T-helper 1 cell (primary cell): ENCODE measurements at places on chromosomes 2 and 18.

DNA sequence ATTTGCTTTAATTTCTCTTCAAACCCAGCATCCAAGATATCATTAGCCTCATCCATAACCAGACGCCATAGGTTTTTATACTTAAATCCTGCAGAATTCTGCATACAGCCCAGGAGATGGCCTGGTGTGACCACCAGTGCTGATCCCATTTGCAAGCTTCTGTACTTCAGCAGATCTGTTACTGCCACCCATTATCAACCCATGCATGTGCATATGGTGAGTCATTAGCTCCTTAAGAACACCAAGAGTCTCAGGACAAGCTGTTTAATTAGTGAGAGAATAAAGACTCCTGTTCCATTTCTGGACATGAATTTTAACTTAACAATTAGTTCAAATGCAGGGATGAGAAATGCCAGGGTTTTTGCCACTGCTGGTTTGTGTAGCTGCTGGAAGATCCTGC is 110.7 kb upstream of the TANK start:
- DNase-seq, result no peak

- DNase-seq, result no peak
Observed at GRCh38 chr18:59051470-59052165, 88.1 kb upstream of the SEC11C start.

DNA sequence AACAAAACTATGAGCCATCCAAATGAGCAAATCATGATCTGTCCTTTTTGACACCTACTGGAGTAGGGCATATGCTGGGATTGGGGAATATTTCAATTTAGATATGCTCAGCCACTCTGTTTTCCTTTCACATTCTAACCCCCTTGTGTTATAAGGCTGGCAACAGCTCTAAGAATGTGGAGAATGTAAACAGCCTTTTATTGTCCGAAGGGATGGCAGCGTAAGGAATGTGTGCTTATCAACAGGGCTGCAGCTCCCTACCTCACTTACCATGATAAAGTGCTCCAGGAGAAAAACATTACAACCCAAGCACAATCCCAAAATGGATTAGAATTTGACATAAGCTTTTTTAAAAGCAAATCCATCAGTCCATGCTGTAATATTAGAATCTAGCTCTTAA is 2.2 kb downstream of the NXPH2 start:
- no peak for DNase-seq

GRCh38 chr2:157901325-157901724 is 25.2 kb upstream of the ACVR1 start:
- no peak for DNase-seq

DNA sequence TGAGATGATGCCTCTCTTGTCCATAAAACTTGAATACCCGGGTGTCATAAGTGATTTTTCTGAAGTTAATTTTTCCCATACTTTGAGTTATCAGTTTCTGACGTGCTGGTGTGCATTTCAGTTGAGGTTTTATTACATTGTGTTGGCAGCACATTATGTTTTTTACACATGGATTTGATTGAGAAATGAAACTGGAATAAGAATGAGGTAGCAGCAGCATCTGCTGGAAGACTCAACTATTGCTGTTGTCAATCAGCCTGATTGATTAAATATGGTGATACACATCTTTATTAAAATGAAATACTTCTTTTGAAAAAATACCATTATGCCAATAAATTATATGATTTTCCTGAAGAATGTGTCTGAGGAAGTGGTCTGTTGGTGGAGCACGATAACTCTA is 60.5 kb downstream of the INSIG2 start:
- no peak for DNase-seq

DNA sequence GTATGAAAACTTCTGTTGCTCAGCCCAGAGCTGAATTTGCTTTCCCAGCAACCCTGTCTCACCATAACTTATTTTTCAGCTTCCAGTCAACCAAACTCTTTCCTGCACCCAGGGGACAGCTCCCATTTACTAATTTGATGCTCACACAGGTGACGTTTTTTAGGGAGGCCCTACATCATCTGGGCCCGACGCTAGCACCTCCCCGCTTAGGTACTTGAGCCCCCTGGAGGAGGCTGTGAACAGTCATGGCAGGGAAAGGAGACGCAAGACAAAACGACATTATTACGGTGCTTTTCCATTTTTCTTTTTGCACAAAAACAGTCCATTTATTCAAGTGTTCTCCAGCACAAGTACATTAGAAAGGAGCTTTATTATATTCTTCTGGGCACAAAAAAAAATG is 59.2 kb upstream of the POMC start:
- no peak for DNase-seq

DNA sequence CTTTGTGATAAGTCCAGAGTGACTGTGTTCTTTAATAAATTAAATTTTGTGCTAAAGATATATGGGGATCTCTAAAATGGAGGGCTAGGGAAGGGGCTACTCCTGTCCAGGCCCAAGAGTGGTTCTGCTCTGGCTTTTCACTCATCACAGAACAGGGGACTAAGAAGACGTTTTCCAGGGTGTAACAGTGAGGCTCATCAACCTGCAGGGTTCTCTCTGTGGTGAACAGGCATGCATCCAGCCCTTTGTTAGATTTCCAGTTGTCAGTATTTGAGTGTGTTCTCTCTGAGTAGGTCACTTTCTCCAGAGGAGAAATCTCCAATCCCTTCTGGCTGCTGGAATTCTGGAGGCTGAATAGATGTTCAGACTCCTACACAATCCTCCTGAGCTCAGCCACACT is 408.9 kb downstream of the PLCL1 start:
- DNase-seq, result no peak

DNA sequence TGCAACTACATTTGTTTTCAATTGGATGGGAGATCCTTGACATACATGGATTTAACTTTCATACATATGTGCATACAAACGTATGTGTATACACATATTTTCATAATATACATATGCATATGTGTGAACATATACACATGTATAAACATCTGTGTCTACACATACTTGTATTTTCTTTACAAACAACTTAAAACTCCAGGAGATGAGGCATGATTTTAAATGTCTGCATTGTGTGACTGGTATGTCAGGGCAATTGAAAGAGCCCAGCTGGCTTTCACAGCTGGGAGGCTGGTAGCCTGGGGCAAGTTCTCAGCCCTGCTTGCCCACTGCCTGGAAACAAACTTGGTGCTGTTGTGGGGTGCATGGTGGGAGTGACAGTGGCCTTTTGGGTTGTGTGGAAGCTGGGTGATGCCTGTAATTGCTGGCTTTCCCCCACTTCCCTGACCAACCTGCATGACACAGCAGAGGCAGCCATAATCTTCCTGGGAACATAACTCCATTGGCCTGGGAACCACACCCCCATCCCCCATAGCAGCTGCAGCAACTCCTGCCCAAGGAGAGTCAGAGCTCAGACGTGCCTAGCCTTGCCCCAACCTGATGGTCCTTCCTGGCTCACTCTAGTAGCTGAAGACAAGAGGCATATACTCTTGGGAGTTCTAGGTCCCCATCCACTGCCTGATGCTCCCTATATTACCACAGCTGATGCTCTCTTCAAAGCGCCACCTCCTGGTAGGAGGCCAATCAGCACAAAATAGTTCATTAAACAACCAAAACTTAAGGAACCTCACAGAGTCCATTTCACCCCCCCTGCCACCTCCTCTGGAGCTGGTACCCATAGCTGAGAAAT is 158.3 kb downstream of the CERS6 start:
- no peak for DNase-seq

DNA sequence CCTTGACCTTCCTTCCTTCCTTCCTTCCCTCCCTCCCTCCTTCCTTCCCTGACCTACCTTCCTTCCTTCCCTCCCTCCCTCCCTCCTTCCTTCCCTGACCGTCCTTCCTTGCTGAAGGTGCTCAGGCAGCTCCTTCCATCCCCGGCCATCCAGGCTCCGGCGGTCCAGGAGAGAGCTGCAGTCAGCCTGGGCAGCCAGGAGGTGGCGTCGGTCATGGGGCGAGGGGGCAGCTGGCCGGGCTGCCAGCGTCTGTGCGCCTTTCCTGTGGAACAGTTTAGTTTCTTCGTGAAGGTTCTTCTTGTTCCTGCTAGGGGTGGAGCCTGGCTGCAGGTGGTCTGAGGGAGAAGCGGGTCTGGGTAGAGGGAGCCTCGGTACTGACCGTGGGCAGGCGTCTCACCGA is 15.7 kb downstream of the GPR35 start:
- no peak for DNase-seq

GRCh38 chr2:64233376-64233922 is 89.2 kb upstream of the PELI1 start:
- no peak for DNase-seq

DNA sequence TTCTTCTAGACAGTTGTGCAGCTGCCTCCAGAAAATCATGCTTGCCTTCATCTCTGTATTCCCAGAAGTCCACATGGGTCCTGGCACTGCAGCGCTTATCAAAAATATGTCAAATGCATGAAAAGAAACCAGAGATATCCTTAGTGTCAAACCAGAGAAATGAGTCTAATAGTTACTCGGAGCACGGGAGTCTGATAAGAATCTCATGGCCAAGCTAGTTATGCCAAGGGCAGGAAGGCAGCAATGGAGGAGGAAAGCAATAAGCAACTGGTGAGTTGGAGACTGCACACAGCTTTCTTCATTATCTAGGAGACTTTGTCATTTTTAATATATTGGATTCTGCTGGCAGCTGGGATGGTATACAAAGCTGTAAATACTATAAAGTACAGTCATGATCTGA is 38.6 kb downstream of the TRIB2 start:
- no peak for DNase-seq

DNA sequence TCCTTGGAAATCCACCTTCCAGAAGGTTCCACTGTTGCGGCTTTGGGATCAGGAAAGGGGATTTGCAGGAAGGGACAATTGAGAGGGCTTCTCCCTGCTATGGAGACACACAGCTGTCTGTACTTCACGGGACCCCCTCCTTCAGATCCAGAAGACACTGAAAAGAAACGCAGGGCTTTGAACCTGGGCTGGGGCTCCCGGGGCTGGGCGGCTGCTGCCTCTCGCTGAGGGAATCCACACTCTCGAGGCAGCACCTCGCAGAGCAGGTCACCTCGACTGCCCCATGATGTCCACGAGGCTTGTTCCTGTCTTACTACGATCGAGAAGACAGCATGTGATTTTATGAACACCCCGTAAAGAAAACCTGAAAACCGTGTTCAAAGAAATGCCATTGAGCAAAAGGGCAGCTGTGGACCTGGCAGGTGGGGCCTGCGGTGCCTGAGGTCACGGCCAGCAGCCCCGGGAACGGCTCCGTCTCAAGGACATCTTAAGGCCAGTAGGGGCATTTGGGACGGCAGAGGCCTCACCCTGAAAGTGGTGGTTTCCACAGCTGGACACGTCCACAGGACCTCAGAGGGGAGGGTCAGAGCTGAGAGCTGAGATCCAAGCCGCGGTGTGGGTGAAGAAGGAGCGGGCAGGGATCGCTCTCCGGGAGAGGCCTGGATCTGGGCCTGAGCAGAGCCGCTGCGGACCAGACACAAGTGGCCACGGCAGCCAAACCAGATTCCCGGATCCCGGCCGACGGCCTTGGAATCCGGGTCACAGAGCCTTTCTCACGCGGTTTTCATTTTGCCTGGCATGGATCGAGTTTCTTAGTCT is 165.7 kb downstream of the RTP5 start:
- no peak for DNase-seq

GRCh38 chr2:26068602-26069298 is 34.9 kb downstream of the RAB10 start:
- no peak for DNase-seq

GRCh38 chr2:11203480-11203879 is 48.2 kb downstream of the SLC66A3 start:
- DNase-seq, result no peak

DNA sequence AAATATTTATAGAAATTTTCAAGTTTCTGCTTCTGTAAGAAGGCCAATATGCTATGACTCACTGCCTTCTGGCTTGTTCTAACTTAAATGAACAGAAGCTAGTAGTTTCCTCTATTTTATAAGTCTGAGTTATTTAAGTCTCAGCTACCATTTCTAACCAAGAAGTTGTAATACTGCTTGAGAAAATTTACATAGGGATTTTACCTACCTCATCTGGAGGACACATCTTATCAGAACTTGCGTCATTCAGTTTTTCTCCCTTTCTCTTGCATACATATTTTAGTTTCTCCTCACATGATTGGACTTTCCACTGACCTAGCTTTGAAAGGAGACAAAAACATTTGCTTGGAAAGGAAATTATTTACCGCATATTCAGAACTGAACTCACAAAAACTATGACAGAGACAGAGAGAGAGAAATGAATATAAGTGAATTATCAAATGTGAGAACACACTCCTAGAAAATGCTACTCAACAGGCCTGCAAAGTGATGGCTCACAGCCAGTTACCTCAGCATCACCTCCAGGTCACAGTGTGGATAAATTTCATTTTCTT is 81.1 kb upstream of the CD302 start:
- DNase-seq, result no peak

GRCh38 chr2:181456660-181457120 is 496 bp upstream of the ITGA4 start:
- peak; percentile 62 for DNase-seq

GRCh38 chr2:105112345-105112744 is 74.5 kb downstream of the MRPS9 start:
- no peak for DNase-seq

GRCh38 chr2:189791338-189792042 is 7.2 kb downstream of the PMS1 start:
- DNase-seq, result no peak

GRCh38 chr2:76980067-76980787 is 541.9 kb downstream of the LRRTM4 start:
- no peak for DNase-seq

DNA sequence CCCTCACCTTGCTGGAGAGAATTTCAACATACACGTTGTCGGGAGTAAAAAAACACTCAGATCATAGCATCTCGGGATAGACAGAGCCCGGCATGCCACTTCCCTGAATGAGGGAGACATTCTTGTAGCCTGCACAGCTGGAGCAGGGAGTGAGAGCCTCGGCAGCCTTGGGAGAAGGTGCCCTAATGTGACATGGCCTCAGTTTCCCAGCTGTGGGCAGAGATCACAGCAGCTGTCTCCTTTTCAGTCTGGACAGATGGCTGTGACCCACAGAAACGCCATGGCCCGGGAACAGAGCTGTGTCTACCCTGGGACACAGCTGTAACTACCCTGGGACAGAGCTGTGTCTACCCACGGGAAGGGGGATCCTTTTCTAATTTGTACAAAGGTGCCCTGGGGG is 55.9 kb downstream of the HS1BP3 start:
- DNase-seq, result peak; percentile 7

GRCh38 chr2:45114221-45114955 is 105.1 kb upstream of the SIX2 start:
- no peak for DNase-seq

DNA sequence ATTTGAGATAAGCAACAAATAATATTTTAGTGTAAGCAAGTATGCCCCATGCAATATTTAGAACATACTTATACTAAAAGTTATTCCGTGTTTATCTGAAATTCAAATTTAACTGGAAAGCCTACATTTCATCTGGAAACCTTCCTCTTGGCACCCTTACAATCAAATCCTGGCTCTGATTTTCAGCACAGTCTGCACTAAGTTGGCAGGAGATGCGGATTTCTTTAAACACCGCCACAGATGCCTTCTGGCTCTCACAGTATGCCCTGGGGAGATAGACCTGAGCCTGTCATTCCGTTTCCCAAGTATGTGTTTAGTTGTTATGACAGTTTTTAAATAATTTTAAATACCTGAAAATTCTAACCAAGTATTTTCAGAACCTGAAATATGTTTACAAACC is 7.3 kb upstream of the MLPH start:
- DNase-seq, result no peak
